ENCODE measurements at places on chromosomes 13 and 19.

- DNase-seq, result no peak
Measured at GRCh38 chr19:56751078-56751489, 79.5 kb upstream of the ZNF835 start.

DNA sequence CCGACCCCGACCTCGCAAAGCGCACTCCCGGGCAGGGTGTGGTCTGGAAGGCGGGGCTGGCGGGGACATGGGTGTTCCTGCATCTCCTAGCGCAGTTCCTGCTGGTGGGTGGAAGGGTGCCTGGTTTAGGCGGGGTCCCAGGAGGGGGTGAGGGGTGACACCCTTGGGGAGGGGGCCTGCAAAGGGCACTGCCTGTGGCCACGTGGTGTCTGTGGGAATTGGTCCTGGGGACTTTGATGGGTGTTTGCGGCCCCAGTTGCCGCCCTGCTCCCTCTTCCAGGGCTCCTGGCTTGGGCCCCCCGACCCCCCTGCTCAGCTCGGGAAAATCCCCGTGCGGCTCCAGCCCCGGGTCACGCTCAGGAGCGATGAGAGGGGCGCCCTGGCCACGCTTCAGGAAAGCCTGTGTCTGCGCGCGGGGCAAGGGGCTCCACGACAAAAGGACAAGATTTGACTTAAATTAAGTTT, 19.1 kb downstream of the WTIP start:
- DNase-seq, result no peak

DNA sequence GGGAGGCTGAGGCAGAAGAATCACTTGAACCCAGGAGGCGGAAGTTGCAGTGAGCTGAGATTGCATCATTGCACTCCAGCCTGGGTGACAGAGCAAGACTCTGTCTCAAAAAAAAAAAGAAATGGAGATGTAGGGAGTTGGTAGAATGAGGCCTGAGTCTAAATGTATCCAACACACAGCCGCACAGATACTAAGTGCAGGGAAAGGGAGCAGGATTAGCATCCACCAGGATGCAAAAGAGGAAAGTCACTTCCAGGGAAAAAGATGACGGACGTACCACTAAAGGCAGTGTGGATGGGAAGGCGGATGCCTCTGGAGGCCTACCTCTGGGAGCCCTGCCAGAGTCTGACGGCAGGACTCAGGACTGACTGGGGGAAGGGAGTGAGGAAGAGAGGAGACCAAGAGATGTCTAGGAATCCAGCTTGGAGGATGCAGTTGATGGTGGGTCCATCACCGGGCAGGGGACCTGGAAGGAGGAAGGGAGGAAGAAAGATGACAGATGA, 6.8 kb downstream of the FAM98C start:
- no peak for DNase-seq

DNA sequence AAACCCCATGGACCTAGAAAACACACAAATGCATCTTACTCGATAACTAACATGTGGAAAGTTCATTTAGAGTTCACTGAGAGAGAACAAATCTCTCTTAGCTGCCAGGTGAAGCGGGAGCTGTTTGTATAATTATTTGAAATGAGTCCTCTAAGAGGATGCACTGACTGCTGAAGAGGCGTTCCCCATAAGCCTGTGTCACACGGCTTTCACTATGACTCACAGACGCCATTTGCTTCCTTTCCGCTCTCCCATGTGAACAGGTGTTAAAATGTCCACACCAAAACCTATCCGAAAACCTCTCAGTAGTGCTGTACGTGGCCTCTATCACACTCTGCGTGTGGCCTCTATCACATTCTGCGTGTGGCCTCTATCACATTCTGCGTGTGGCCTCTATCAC, 101.8 kb downstream of the SOX1 start:
- DNase-seq, result no peak

DNA sequence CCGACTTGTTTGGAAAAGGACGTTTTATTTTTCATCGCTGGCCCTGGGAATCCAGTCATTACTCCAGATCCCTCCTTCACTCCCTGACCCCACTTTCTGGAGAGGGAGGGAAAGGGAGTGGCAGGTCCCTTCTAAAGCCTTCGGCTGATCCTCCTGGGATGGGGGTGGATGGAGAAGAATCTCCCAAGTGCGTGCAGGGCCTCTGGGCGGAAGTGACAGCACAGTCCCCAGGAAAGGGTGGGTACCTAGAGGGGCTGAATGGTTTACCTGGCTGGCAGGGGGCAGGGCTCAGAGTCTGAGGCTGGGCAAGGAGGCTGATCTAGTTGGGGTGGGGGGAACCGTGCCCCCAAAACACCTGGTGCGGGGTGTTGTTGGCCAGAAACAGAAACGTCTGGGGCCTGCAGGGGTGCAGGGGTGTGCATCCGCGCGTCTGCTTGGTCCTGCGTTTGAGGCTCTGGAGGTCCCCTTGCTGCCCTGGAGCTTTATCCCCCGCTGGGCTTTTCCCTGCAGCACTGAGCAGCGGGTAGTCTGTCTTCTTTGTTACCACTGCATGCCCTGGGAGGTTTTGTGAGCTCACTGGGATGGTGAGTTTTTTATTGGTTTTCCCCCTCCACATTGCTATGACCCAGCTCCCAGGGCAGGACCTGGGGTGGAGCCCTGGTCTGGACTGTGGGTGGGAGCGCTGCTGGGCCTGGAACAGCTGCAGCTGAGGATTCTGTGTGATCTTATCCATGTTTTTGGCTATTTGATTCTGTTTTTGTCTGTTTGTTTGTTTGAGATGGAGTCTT, 3.0 kb upstream of the ZNF628 start:
- no peak for DNase-seq

GRCh38 chr13:73981595-73981994, 152.6 kb downstream of the KLF12 start:
- DNase-seq, result no peak

DNA sequence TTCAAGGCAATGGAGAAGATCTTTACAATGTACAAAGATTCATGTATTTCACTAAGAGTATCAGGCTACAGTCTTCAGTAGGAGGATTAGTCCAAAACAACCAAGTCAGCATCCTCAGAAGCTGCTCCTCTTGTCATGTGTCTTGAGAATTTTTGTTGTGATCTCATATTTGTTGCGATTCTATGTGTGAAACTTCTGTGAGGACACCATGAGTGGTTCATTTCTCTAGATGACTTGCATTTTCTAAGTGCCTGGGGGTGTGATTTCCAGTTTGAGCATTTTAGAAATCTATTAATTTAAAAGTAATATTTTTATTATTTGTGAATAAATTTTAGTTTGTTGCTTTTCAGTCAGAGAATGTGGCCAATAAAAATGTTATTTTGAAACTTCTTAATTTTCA, 94.5 kb downstream of the RAP2A start:
- no peak for DNase-seq

GRCh38 chr19:1584500-1585242, 8.0 kb downstream of the MBD3 start:
- no peak for DNase-seq

- no peak for DNase-seq
Measured at GRCh38 chr13:26880735-26881134, 120.1 kb upstream of the GPR12 start.

DNA sequence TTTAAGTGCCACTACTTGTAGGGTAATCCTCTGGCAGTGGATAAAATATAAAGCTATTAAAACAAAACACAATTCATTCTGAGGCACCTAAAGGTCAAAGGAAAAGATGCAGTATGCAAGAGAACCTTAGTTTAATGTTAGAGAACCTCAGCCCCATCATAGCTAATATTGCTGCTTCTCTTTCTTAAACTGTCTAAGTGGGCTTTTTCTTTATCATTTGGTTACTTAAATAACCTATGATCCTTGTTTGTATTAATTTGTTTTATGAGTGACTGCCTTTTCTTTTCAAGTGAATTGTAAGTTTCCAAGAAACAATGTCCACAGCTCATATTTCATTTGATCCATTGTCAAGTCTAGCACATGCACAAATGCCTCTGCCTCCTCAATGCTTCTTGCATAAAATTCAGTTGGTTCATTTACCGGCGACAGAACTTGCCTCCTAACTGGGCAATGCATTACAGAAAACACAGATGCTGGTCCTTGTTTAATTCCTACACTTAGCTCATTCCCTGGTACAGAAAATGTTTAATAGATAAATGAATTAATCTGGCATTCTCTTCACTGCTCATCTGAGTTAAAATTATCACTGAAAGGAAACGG, 1049.8 kb downstream of the OLFM4 start:
- DNase-seq, result no peak

DNA sequence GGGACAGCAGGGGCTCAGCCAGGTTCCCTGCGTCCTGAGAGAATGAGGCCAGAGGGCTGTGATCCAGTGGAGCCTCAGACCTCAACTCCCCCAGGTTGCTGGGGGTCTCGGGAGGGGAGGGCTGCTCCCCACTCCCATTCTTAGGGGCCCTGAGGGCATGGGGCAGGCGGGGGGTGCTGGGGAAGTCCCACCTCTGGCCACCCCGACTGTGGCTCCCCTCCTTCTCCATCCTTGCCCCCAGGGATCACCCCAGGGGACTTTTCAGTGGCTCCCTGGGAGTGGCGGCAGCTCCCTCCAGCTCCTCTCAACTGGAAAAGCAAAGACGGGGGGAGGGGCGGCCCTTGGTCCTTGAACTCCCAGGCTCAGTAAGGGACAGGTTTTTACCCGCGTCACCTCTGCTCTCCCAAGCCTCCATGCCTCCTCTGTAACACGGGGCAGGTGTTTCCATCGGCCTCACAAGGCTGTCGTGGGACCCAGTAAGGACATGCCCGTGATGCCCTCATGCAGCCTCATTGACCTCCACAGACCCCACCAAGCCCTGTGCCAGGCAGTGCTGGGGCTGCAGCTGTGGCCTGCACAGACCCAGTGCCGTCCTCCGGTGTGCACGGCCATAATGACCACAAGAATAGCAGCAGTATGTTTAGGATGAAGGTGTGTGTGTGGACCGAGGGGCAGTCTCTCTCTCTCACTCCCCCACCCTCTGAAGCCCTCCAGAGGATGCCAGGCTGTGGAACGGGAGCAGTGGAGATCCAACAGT, 11.6 kb upstream of the TOMM40 start:
- no peak for DNase-seq

GRCh38 chr19:29277102-29277501, 64.2 kb upstream of the UQCRFS1 start:
- no peak for DNase-seq

DNA sequence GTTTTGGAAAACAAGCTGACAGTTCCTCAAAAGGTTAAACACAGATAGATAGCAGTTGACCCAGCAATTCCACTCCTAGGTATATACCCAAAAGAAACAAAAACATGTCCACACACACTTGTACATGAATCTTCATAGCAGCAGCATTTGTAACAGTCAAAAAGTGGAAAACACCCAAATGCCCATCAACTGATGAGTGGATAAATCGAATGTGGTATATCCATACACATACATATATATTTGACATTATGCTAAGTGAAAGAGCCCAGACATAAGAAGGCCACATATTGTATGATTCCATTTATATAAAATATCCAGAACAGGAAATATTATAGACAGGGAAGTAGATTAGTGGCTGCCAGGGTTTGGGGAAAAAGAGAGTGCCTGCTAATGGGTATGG, 7.9 kb upstream of the HMGB1 start:
- DNase-seq, result no peak

DNA sequence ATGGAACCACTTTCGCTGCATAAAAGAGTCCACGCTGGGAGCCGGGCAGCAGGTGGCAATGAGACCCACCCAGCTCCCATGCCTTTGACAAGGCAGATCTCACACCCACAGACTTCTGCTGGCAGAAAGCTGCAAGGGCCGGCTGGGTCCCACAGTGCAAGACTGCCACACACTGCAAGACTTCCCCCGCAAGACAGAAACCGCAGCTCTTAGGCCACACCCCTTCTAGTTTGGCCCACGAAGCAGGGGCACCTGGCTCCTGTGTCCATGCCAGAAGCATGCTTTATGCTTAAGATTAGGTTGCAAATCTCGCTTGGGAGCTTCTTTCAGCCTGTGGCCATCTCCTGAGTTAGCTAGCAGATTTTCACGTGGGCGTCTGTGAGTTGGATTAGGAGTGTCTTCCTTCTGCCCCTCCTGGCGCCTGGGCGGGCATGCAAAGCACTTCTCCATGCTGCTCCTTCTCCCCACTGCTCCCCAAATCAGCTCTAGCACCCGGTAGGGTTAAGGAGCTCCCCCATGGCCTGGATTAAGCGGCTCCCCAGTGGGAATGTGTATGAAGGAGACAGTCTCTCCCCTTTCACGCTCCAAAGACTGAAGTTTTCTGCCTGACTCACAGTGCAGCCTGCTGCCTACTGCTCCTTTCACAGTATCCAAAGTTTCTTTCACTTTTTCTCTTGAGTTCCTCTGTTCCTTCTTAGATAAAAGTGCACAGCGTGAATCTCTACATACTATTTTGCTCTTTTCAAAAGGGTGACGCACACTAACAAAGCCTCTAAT, 17.7 kb downstream of the GPC6 start:
- DNase-seq, result no peak

- DNase-seq, result no peak
Measured at GRCh38 chr13:44825953-44826352, 163.3 kb downstream of the NUFIP1 start.

GRCh38 chr19:2902590-2903218, 2.0 kb downstream of the ZNF57 start:
- DNase-seq, result no peak

GRCh38 chr13:82002710-82003109, 1661.8 kb upstream of the SPRY2 start:
- no peak for DNase-seq

- DNase-seq, result no peak
Measured at GRCh38 chr19:903266-903797, 9.7 kb downstream of the R3HDM4 start.

DNA sequence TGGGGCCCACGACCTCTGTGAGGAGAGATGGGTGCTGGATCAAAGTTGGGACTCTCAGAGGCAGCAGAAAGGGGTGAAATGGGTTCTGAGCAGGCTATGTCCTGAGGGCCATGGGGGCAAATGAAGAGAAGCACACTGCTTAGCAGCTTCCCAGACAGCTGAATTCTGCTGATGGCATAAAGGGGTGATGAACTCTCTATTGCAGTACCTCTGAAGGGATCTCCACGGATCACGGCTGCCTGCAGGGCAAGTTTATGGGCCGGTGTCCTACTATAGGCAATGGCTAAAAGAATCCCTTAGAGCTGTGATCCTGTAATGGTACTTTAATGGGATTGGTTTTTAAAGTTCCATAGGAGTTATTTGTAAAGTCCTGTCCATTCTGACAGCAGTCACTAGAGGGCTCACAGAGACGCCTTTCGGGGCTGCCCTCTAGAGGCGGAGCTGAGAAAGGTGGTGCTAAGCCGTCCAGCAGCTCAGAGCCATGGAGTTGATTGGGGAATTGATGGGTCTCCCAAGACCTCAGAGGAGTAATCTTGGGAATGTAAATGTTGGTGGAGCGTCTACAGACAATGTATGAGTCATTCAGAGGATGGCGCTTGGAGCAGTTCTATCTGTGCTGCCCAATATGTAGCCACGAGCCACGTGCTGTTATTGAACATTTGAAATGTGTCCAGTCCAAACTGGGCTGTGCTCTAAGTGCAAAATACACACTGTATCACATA, 287.3 kb downstream of the COG6 start:
- DNase-seq, result no peak

DNA sequence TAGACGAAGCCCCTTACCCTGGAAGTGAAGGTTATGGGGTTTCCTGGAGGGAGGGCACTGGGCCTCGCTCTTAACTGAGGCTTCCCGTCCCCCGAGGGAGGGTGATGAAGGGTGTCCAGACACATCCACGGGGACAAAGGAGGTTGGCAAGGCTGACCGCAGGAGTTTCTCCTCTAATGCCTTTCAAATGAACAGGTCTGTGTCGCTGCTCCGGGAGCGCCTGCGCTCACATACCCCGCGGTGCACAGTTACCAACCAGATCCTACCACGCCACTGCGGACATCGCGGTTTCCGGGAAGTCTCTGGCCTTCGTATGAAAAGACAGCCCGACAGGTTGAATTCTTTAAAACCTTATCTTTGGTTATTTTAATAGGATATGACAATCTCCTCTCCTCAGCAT, 41.3 kb downstream of the IRS2 start:
- no peak for DNase-seq

Data from esophagus squamous epithelium (tissue), 5 donors.